Left cardiac atrium (tissue), 4 donors: ENCODE measurements at places on chromosomes 1 and 21. TPM values are rescaled to one million over a fixed set of nuclear protein-coding genes. Genes with fewer than 3 reads are reported as not detected.

OR6K3 gene
- not detected for total RNA-seq

KIAA0040 gene
- total RNA-seq = 28.5 TPM

FOXD3 gene
- 0.18 TPM for total RNA-seq

LRRC53 gene
- total RNA-seq = not detected

ARMH1 gene
- 0.16 TPM for total RNA-seq

ACTN2 gene
- total RNA-seq = 1,411 TPM

MOB3C gene
- 22.1 TPM for total RNA-seq

NTMT2 gene
- 0.73 TPM for total RNA-seq

DCDC2B gene
- total RNA-seq = not detected

KRTAP13-4 gene
- total RNA-seq = not detected

CBR3 gene
- total RNA-seq = 4.9 TPM

OR10R2 gene
- total RNA-seq = not detected

RGS13 gene
- 0.32 TPM for total RNA-seq

KRTAP19-1 gene
- total RNA-seq = not detected

SLAMF8 gene
- total RNA-seq = 2.4 TPM

LRRC39 gene
- total RNA-seq = 61.2 TPM

RUNX1 gene
- total RNA-seq = 7.8 TPM

TPTE gene
- total RNA-seq = not detected

CAPZB gene
- total RNA-seq = 227 TPM

GNAT2 gene
- not detected for total RNA-seq

TEKT2 gene
- 0.27 TPM for total RNA-seq

HUNK gene
- total RNA-seq = 1.7 TPM

TSPAN2 gene
- total RNA-seq = 15.1 TPM

CHRM3 gene
- 1.2 TPM for total RNA-seq

SLC9A1 gene
- total RNA-seq = 17.4 TPM

AK4 gene
- total RNA-seq = 79.7 TPM

TTLL10 gene
- total RNA-seq = not detected

MXRA8 gene
- total RNA-seq = 44.3 TPM

PPT1 gene
- 51.7 TPM for total RNA-seq

LCE6A gene
- not detected for total RNA-seq

ADCY10 gene
- 0.21 TPM for total RNA-seq

ARHGAP30 gene
- 7.4 TPM for total RNA-seq

HTR6 gene
- total RNA-seq = not detected

APOBEC4 gene
- not detected for total RNA-seq

CYP4A22 gene
- total RNA-seq = not detected

GBP7 gene
- not detected for total RNA-seq

OR2AK2 gene
- total RNA-seq = not detected

IGFN1 gene
- total RNA-seq = not detected

SLC44A5 gene
- total RNA-seq = 1.2 TPM

NCF2 gene
- total RNA-seq = 16.0 TPM

MPZ gene
- total RNA-seq = 8.6 TPM

EPHX1 gene
- 126 TPM for total RNA-seq

USP48 gene
- 41.1 TPM for total RNA-seq

CRNN gene
- total RNA-seq = not detected

TSACC gene
- total RNA-seq = 1.0 TPM

FCRL4 gene
- not detected for total RNA-seq

SLC16A4 gene
- total RNA-seq = 3.4 TPM

FCRL1 gene
- not detected for total RNA-seq

GJA8 gene
- total RNA-seq = not detected

LY9 gene
- 0.71 TPM for total RNA-seq

MRPS6 gene
- total RNA-seq = 67.2 TPM

TENT5C gene
- total RNA-seq = 21.6 TPM

PCSK9 gene
- not detected for total RNA-seq
